Progenitor cell of endocrine pancreas (in vitro differentiated cells): ENCODE measurements at places on chromosomes 6 and 20.

GRCh38 chr6:136719280-136720044, 72.8 kb downstream of the MAP3K5 start:
- no peak for DNase-seq

DNA sequence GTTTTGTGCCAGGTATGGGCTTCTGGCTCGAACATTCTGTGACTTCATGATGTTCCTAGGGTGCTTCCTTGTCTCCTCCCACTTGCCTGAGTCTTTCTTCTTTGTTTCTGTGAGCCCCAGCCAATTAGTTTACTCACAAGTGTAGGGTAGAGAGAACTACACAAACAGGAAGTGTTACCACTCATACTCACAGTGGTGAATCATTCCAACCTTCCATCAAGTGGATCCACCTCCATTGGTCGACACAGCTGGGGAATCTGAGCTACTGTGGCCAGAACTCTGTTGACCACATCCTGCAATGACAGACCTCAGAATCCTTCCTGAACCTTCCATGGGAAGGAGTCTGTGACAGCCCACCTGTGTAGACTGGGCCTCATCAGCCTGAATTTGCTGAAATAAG, 76.8 kb downstream of the UNC5CL start:
- no peak for DNase-seq

- no peak for DNase-seq
Observed at GRCh38 chr6:134959603-134960002, 9.7 kb upstream of the ALDH8A1 start.

GRCh38 chr6:154458565-154459470, 51.7 kb downstream of the CNKSR3 start:
- DNase-seq: no peak

- no peak for DNase-seq
Observed at GRCh38 chr20:44886266-44886651, 754 bp downstream of the YWHAB start.

GRCh38 chr6:79776076-79776475, 144.9 kb downstream of the SH3BGRL2 start:
- DNase-seq: no peak

- DNase-seq: no peak
Observed at GRCh38 chr6:3819161-3820110, 29.7 kb upstream of the FAM50B start.

GRCh38 chr6:146914489-146915483, 289.4 kb upstream of the STXBP5 start:
- no peak for DNase-seq

DNA sequence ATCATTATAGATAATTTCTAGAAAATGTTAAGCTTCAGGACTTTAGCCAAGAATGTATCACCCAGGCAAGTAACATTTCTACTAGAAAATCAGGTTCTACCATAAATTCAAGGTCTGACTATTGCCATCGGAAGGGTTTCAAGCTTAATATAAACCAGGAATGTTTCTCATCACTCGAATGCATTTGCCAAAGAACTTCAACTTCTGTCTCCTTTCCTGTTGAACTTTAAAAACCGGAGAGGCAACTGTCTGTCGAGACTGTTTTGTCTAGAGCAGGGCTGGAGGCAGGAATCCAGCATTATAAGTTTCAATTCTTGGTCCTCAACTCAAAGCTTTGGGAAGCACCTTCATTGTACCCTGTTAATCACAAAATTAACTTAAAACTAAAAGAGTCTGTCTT, 264.7 kb downstream of the ZNF217 start:
- DNase-seq: no peak

DNA sequence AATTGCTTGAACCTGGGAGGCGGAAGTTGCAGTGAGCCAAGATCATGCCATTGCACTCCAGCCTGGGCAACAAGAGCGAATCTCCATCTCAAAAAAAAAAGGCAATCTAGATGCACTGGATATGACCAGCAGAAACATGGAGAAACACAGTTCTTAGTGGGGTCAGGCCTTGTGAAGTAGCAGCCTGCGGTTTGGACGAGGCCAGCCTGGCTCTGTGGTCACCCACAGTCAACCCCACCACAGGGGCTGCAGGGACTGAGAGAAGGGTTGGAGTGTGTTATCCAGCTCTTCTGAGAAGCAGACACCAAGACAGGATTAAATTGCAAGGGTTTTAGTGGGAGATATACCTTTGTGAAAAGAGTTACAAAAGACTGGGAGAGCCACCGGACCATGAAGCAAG, 194.3 kb upstream of the PROKR2 start:
- DNase-seq: no peak

DNA sequence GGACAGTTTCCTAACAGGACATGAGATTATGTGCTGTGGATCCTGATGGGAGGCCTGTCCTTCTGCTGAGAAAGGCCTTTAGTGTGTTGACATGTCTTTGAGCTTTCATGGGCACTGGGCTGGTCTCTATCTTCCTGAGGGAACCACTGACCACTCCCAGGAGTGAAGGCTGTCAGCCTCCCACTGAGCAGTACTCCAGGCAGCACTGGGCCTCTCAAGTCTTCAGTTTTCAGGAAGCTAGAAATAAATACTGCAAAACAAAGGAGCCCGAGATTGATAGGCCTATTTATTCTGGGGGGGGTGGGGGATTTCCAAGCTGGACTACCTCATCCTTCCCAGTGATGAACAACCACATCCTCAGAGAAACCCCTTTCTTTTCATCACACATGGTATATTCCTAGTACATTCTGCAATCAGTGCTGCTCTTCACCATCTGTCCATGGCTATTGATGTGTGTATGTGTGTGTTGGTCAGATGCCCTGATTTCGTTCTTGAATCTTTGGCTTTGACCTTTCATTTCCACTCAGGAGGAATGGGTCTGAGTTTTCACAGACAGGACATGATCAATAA, 180.9 kb upstream of the SPTLC3 start:
- DNase-seq: no peak

GRCh38 chr6:11575408-11576033, 38.0 kb downstream of the TMEM170B start:
- DNase-seq: peak; percentile 24

DNA sequence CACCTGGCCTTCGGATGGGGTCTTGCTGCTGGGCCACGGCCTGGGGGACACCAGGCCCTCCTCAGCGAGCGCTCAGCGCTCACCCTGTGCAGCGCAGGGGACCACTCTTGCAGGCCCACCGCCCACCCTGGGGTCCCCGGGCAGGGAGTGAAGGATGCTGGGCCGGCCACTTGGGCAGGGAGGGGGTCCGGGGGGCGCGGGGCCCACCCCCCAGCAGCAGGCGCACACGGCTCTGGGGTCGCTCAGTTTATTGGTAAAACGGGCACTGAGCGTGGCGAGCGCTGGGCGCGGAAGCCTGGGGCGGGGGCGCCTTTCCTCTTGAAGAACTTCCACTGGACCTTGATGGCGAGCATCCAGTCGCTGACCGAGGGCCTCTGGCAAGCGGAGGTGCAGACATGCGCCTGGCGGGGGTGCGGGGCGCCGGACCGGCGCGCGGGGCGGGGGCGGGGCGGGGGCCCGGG, 11.1 kb downstream of the EEF1A2 start:
- no peak for DNase-seq

DNA sequence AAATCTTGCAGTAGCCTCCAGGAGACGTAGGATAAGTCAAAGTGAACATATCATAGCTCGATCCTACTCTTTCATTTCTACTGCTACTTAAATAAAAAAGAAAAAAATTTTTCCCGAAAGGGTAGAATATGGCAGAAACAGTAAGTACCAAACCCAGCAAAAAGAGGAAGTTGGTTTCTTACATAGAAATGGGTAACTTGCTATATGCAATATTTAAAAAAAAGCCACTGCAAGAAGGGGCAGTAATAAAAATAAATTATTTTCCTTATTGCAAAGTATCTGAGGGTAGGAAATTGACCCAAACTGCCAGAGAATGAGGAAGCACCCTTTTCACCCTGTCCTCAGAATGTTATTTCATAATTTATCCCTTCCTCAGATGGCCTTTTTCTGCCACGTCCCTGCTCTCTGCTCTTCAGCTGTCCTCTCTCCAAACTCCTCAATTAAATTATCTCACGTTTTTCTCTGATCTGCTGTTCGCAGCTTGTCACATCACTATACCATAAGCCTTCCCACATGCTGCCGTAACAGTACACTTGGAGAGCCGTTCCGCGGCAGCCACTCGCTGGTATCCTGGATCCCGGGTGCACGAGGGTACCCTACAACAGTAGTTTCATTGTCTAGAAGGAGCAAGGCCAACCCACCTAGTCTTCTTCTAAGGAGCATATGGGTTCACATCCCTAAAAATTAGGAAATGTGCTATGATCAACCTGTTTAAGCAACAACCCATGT, 149.6 kb downstream of the BACH2 start:
- DNase-seq: no peak

DNA sequence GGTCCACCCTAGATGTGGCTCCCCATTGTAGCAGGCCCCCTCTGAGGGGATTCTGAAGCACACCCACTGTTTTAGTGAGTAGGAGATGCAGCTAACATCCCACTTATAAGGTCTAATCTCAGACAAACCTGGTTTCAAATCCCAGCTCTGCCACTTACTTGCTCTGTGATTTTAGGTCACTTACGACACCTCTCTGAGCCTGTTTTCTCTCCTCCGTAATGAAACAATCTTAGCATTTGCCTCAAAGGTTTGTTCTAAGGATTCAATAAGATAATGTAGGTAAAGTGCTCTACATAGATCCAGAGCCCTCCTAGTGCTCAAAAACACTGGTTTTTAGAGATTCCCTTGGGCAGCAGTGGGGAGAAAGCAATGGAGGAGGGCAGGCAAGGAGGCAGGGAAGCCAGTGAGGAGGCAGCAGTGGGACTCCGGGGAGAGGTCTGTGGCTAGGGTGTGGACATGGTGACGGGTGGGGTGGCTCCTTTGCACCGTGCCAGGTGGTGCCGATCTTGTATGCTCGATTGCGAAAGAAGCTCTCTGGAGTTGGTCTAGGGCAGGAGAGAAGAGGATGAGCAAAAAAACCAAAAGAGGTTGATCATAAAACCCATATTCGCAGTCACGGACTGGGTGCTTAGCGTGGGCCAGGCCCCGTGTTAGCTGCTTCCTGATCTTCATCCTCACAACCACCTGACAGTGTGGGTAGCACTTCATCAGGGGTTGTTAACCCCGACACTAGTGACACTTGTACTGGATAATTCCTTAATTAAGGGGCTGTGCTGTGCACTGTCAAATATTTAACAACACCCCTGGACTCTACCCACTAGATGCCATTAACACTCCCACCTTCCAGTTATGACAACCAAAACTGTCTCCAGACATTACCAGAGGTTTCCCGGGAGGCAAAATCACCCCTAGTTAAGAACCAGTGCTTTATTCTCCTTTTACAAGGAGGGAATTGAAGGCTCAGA, 16.8 kb upstream of the PTGIS start:
- DNase-seq: no peak

GRCh38 chr6:95501032-95501904, 76.1 kb upstream of the MANEA start:
- DNase-seq: no peak

GRCh38 chr20:36214684-36215256, 21.5 kb upstream of the AAR2 start:
- no peak for DNase-seq

- DNase-seq: peak; percentile 52
Observed at GRCh38 chr6:128519931-128520435, 416 bp downstream of the PTPRK start.

DNA sequence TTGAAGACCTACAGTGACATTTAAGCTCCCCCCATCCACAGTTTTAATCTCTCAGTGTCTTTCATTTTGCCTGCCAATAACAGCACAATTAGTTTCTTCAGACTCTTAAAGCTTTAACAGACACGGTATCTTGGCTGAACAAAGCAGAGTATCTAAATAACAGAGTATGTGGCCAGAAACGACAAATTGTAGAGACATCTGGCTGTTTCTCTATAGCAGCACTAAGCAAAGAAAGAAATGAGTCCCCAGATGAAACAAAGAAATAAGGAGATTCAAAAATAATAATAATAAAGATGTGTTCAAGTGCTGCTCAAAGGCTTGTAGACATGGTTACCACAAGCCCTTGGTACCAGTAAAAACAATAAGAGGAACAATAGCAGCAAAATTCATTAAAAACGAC, 97.8 kb upstream of the HDAC2 start:
- DNase-seq: no peak

- no peak for DNase-seq
Observed at GRCh38 chr20:35871259-35871771, 83.0 kb downstream of the SCAND1 start.

GRCh38 chr20:63537525-63538203, 488 bp upstream of the PTK6 start:
- DNase-seq: peak; percentile 87

DNA sequence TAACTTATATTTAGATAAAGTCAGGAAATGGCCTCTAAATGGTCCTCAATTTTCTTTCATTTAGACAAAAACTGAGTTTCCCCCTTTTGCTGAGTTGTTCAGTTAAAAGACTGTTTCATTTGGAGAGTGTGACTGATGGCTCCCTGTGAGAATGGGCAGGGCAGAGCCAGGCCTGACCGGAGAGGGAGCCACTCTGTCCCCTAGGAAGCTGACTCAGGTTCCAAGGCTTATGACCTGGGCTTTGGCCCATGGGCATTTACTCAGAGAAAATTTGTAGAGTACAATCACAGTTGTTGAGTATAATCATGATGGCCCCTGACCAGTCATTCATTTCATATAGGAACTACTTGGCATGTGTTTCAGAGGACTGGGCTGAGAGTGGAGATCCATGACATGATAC, 37.0 kb upstream of the AIG1 start:
- no peak for DNase-seq

GRCh38 chr6:56730663-56731529, 88.2 kb upstream of the DST start:
- no peak for DNase-seq

- DNase-seq: no peak
Observed at GRCh38 chr6:55898342-55898741, 23.0 kb upstream of the BMP5 start.

DNA sequence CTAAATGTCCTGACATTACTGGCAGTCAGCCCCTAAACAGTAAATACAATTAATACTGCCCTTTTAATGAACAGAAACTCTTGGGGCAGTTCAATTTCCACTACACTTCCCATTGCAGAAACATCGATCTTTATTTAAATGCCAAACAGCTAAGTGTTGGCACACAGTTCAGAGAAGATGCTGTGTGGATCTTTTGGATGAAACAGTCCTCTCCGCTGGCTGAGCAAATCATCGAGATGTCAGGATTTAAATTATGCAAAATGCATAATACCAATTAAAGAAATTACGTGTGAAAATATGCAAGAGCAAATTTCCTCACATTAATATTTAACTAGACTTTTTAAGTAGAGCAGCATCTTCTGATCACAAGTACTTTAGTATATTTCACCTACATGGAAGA, 132.6 kb downstream of the KIF16B start:
- no peak for DNase-seq
